Occipital lobe (tissue), 3 donors: ENCODE measurements at places on chromosomes 1 and 21. TPM values are rescaled to one million over a fixed set of nuclear protein-coding genes. Genes with fewer than 3 reads are reported as not detected.

The NCF2 gene
- total RNA-seq = 4.8 TPM

The ALX3 gene
- 0.31 TPM for total RNA-seq

The ERVH48-1 gene
- not detected for total RNA-seq

The SLC30A2 gene
- total RNA-seq = not detected

The LCE6A gene
- not detected for total RNA-seq

The S100A1 gene
- 0.47 TPM for total RNA-seq

The NR1I3 gene
- total RNA-seq = 0.47 TPM

GRCh38 chr21:26800970-26801431, 44.2 kb downstream of the ADAMTS1 start:
- no peak for DNase-seq

DNA sequence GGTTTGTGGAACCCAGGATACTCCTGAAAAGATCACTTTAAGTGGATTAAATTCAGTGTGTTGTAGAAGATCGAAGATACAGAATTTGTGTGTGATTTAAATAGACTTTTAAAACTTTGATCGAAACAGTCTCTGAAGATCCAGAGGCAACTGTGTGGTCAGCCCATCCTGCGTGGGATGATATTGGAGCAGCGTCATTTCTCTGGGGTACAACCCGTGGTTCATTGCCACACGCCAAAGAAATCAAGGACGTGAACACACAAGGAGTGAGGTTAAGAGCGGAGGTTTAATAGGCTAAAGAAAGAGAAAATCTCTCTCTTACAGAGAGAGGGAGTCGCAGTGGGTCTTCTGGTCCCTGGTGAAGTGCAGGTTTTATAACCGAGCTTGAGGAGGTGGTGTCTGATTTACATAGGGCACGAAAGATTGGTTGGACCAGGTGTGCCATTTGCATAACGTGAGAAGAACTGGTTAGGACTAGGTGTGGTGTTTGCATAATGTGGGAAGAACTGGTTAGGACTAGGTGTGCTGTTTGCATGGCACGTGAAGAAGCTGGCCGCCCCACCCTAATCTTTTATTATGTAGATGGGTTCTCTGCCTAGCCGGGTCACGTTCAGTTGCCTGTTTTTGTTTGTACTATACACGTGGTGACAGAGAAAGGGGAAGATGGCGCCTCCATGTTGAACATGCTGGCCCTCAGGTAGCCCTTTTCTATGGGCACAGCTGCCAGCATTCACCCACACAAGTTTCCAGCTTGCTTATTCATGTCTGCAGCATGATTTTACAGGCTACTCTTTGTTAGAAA, 82.3 kb downstream of the ADSS2 start:
- no peak for DNase-seq

DNA sequence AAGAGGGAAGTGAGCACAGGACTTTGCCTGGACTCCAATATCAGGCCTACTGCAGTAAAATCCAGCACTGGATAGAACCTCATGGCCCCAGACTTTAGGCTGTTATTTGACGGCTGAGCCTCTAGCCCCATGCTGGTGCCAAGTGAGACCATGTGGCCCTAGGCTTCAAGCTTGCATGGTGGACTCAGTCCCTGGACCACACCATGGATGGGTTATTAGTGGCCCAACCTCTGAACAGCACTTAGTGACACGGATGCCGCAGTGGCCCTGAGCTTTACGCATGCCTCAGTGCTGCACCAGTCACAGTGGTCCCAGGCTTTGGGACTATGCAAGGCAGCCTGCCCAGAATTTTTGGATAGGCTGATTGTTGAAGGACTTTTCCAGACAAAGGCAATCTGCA, 13.0 kb downstream of the IFI44L start:
- DNase-seq = no peak

- no peak for DNase-seq
Measured at GRCh38 chr21:40120940-40121575, 253.8 kb downstream of the PCP4 start.

GRCh38 chr1:207014728-207015127, 17.8 kb downstream of the C1orf116 start:
- no peak for DNase-seq

GRCh38 chr1:19792237-19793002, 7.3 kb downstream of the TMCO4 start:
- no peak for DNase-seq
